Activated T-cell treated with anti-CD3 and anti-CD28 coated beads, Interleukin-2, amount 50 U/mL, for 24 hours (primary cell): ENCODE measurements at places on chromosomes 3 and 15.

GRCh38 chr15:98794748-98795147 is 146.4 kb downstream of the IGF1R start:
- no peak for DNase-seq

- DNase-seq = no peak
Observed at GRCh38 chr3:4703054-4703480, 209.9 kb downstream of the ITPR1 start.

DNA sequence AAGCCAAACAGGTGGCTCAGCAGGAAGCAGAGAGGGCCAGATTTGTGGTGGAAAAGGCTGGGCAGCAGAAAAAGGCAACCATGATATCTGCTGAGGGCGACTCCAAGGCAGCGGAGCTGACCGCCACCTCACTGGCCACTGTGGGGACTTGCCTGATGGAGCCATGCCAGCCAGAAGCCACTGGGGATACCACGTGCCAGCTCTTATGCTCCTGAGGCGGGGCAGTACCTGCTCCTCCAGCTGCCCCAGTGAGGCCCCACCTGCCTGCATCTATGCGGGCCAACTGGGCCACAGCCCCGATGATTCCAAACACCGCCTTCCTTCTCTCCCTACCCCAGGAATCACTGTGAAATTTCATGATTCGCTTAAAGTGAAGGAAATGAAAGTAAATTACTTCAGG is 22.9 kb upstream of the ARIH1 start:
- DNase-seq = no peak

- DNase-seq = no peak
Observed at GRCh38 chr3:192449036-192449435, 278.3 kb downstream of the FGF12 start.

DNA sequence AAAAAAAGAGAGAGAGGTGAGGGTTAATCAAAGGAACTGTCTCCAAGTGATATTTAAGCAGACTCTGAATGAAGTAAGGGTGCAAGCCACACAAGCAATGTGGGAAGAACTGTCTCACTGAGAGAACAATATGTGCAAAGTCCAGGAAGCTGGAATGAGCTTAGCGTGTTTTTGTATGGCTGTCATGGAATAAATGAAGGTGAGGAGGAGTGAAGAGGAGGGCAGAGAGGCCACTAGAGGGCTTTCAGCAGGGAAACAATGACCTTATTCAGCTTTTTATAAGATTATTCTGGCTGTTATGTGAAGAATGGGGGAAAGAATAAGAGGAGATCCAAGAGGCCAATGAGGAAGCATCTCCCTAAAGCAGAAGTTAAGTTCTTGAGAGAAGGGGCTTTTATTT is 86.9 kb upstream of the COL8A1 start:
- DNase-seq = no peak

DNA sequence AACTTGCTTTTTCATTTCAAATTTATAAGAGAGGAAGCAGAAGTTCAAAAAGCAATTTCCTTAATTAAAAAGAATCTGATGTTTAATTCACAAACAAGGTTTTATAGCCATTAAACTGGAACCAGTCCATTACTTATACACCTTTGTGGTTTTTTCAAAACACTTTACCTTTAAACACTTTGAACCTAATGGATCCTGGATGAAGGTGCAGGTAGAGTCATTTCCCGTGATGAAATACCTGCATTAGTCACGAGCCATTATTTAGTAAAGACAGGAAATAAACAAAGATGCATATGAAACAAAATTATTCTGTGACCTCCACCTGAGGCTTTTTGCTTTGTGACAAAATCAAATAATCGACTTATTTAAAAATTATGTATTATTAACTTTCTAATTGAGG is 341.7 kb upstream of the UBE2E2 start:
- no peak for DNase-seq

- no peak for DNase-seq
Observed at GRCh38 chr15:45138814-45139765, 9.3 kb downstream of the DUOX1 start.

GRCh38 chr15:101391981-101392640 is 97.1 kb upstream of the SNRPA1 start:
- no peak for DNase-seq

DNA sequence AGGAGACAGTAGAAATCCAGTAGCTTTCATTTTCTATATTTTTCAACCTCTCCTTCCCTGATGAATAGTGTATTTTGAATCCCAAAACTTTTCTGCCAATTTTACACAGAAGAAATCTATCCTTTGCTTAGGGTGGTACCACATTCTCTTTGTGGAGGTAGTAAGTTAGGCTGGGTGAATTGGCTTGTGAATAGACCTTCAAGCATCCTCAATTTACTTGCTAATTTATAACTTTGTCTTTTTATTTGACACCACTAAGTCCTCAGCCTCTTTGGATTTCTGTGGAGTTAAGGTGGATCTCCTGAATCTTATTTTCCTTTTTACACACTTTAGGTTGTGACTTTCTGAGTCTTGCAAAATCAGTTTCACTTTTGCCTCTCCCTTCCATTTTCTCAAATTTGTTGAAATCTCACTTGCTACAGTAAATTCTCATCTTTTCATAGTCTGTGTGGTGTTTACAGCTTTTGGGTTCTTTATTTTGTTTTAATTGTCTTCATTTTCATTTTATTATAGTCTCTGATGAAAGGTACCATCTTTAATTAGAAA is 5.7 kb upstream of the PLSCR1 start:
- DNase-seq = no peak

GRCh38 chr3:124861041-124861440 is 26.1 kb downstream of the ITGB5 start:
- no peak for DNase-seq

DNA sequence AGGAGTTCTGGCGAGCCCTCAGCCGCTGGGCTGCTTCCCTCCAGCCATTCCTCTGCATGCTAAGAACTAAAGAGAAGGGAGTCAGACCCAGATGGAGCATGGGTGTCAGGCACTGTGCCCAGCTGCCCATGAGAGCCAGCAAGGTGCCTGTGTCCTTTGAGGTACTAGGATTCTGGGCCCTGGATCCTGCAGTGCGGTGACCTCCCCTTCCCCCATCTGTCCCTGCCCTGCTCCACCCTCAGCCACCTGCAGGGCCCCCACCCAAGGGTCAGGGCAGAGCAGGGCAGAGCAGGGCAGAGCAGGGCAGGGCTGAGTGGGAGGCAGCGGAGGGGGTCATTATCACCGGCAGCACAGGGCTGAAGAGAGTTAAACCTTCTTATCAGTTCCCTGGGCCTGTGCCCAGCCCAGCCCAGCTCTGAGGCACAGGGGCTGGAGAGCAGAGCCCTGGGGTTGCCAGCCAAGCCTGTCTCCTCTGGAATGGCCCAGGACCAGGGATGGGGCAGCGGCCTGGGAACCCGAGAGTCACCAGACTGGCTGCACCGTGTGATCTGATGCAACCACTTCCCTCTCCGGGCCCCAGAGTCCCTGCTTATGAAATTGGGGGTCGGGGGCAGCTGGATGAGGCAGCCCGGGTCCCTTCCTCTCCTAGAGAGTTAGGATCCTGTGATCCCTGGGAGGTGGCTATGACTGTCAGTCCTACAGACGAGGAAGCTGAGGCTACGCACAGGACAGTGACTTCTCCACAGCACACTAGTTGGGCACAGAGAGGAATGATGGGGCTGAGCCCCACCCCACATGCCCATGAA is 17.3 kb downstream of the ZDHHC19 start:
- no peak for DNase-seq

- DNase-seq = no peak
Observed at GRCh38 chr15:100266166-100266565, 75.6 kb downstream of the ADAMTS17 start.

- DNase-seq = no peak
Observed at GRCh38 chr3:47567149-47567548, 11.5 kb downstream of the CSPG5 start.

DNA sequence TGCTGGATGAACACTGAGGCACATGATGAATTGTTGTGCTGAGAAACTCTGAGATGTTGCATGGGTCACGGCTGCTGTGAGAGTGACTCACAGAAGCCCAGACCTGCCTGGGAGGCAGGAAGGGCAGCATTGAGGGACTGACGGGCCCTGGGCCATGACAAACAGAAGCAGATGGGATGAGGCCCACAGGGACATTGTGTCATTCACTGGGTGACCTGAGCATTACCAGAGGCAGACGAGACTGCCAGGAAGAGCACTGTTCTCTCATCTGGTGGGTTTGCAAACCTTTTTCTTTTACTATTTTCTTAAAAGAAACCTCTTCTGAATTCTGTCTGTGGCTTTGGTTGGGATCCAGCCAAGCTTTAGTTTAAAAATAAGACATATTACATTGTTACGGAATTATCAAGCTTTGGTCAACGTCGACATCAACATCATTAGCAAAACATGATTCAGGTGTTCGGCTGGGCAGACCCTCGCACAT is 67.8 kb downstream of the BDH1 start:
- DNase-seq = no peak

GRCh38 chr15:101129851-101130380 is 121.9 kb downstream of the CHSY1 start:
- DNase-seq = no peak

- no peak for DNase-seq
Observed at GRCh38 chr15:44317423-44318058, 29.0 kb downstream of the GOLM2 start.

DNA sequence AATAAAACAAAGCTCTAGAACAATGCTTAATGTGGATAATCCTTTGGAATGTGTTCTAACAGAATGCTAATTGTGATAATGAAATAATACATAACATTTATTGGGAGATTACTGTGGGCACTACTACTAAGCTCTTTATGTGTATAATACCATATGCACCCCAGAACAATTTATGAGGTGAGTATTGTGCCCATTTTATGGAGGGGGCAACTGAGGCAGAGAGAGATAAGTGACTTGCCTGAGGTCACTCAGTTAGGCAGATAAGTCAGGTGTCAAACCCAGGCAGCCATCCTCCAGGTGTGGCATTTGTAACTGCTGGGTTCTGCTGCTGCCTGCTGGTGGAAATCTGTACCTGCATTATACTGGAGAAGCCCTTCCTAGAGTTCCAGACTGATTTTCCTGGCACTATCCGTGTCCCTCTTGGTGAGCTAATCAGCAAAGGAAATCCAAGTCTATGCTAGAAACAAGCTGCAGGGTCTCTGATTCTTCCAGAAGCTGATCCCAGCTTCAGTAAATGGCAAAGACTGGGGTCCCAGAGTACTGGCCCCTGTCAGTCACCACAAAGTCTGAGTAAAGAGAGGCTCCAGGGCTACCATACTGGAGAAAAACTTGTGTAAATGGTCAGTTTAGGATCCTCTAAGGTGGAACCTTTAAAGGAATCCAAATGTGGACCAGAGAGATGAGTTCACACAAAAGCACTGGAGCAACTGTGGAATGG is 22.6 kb upstream of the RBP1 start:
- no peak for DNase-seq

DNA sequence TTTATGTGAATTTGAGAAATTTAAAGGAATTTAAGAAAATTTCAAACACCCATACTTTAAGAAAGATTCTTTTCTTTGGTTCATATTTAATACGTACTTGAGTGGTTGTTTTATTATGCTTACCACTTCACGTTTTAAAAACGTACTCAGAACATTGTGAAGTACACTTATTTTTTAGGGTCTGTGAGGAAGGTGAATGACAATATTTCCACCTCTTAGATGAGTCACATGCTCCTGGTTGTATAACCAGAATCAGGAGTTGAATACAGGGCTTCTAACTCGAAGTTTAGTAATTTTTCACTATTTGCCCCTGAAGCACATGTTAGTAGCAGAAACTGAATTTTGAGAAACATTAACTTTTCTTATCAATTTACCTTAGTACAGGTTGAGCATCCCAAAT is 7.5 kb downstream of the SKIL start:
- no peak for DNase-seq

GRCh38 chr15:79179108-79179561 is 88.6 kb upstream of the RASGRF1 start:
- DNase-seq = no peak

- DNase-seq = no peak
Observed at GRCh38 chr3:166307756-166308350, 470.6 kb upstream of the BCHE start.

DNA sequence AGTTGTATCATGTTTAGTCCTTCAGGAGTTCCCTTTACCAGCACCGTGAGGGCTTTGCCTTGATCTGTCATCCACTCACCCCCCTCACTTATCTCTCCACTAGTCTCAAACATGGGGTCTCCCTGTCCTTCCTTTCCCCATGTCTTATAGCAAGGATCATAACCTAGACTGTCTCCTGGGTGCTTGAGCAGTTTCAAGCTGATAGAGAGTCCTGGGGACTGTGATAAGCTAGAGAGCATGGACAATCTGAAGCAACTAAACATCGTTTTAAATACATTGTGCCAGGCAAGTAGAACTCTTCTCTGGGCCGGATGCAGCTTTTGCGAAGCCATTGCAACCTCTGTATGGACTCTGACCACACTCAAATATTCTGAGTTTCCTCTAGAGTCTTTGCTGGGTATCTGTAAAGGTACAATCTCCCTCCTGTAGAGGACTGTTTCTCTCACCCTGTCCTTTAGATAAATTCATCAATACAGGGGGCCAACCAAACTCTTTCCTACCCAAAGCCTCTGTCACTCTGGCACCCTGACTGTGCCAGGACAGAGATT is 684.6 kb upstream of the NR2F2 start:
- no peak for DNase-seq

DNA sequence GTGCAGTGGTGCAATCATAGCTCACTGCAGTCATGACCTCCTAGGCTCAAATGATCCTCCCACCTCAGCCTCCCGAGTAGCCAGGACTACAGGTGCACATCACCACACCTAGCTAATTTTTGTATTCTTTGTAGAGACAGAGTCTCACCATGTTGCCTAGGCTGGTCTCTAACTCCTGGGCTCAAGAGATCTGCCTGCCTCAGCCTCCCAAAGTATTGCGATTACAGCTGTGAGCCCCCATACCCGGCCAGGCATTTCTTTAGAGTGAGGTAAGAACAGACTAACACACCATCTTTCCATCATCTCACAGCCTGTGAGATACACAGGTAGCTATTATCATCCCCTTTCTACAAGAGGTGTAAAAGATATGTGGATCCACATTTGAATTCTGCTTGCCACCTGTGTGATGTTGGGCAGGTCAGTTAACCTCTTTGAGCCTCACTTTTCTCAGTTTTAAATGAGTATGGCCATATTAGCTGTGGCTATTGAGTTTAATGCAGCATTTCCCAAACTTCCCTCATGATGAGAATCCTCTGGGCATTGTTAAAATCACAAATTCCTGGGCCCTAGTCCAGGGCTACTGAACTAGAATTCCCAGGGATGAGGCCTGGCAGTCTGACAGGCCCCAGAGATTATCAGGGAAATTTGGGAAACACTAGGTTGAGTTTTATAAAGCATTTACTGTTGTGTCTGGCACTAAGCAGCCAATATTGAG is 46.0 kb downstream of the ANP32A start:
- DNase-seq = no peak
